Neural crest cell (in vitro differentiated cells): ENCODE measurements at places on chromosomes 11 and 22. TPM values are rescaled to one million over a fixed set of nuclear protein-coding genes. Genes with fewer than 3 reads are reported as not detected.

Gene TLCD5
- total RNA-seq: 16.7 and 16.8 TPM in 2 replicates

- H3K27me3 ChIP-seq: peaks cover 70% of the 10 kb centered on the region
- H3K4me1 ChIP-seq: peaks cover 32% of the 10 kb centered on the region
- H3K36me3 ChIP-seq: no peaks in the 10 kb centered on the region
- no peak overlapping the region for H3K27ac ChIP-seq
- H3K4me3 ChIP-seq: no peak overlapping the region
These were observed 19.1 kb upstream of the KCNQ1OT1 start for GRCh38 chr11:2718817-2719438.

DNA sequence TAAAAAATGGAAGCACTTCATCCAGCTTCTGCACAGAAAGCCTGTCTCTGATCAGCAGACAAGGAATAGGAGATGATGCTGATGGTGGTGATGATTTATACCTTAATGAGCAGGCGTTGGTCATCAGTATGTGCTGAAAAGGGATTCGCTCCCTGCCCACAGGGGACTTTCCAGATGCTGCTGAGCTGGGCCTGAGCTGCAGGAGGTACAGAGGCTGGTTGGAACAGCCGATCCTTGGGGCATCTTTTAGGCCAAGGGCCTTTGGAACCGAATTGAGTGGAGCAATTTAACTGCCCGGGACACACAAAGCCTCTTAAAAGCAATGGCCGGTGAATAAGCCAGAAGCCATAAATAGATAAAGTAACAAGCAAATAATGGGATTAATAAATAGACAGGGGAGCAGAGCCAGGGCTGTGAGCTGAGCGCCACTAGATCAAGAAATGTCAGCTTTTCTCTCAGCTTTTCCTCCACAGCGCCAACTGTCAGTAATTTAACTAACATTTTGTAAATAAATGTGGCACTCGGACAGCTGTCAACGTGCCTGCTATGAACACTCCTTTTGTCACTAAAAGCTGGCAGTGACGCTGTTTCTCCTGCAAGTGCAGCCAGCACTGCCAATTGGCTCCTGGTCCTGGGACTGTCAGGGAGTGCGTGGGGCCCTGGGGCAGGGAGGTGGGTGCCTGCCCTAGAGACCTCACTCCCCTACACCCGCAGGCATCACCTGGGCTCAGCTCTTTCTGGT, 562.3 kb downstream of the NTM start:
- DNase-seq: no peak
- no peaks in the 10 kb centered on the region for H3K36me3 ChIP-seq
- H3K27ac ChIP-seq: no peak overlapping the region
- H3K4me1 ChIP-seq: peaks cover 22% of the 10 kb centered on the region

DNA sequence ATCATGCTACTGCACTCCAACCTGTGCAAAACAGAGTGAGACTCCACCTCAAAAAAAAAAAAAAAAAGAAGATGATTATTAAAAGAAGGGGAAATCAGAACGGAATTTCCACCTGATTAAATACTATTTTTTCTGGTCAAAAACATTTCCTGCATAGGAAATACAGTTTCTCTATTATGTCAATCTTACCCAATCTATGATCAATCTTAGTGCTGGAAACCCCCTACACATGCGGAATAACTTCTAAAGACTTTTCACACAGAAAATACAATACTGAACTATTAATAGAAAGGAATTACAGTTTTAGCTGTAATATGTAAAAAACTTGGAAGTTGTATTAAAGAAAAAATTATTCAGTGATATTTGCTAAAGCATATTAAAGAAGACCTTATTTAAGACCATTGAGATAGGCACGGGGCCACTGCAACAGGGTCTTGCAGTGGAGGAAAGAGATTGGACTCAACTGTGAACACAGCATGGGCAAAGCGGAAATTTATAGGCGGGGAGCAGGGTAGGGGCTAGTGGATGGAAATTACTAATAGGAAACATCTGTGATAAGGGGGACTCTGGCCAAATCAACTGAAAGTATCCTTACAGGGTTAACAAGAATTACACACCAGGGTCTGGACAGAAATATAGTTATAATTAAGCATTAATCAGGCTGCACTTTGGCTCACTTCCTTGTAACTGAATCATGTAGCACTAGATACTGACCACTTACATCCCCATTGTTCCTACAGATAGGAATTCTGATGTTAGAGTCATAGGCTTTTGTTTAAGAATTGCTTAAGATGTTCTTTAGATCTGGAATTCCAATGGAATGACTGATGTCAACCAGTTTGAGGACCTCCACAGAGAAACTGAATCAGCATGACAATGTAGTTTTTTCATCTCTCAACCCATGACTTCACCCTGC, 411.5 kb upstream of the DDI1 start:
- no peak overlapping the region for H3K4me3 ChIP-seq
- H3K36me3 ChIP-seq: no peaks in the 10 kb centered on the region
- H3K27ac ChIP-seq: no peak overlapping the region
- peaks cover 27% of the 10 kb centered on the region for H3K27me3 ChIP-seq
- no peaks in the 10 kb centered on the region for H3K4me1 ChIP-seq

DNA sequence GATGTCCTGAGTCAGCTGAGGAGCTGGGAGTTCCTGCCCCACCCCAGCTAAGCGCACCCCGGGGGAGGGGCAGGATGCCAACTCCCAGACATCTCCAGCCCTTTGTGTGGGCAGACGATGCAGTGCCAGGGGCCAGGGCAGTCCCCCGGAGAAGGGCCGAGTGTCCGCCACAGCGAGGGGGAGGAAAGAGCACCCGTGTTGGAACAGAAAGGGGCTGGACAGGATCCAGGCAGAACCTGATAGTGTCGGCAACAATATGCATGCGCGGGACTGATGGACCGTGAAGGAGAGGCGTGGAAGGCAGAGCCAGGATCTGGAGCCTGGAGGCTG, 1434.7 kb downstream of the BRD1 start:
- DNase-seq: no peak
- peak overlapping the region; percentile 28 for H3K27ac ChIP-seq
- no peaks in the 10 kb centered on the region for H3K4me1 ChIP-seq

GRCh38 chr11:69979632-69980031, 98.5 kb upstream of the ANO1 start:
- no peak for DNase-seq
- H3K4me3 ChIP-seq: no peak overlapping the region
- peaks cover 57% of the 10 kb centered on the region for H3K27me3 ChIP-seq
- no peak overlapping the region for H3K27ac ChIP-seq
- no peaks in the 10 kb centered on the region for H3K36me3 ChIP-seq
- H3K4me1 ChIP-seq: peaks cover 4% of the 10 kb centered on the region

DNA sequence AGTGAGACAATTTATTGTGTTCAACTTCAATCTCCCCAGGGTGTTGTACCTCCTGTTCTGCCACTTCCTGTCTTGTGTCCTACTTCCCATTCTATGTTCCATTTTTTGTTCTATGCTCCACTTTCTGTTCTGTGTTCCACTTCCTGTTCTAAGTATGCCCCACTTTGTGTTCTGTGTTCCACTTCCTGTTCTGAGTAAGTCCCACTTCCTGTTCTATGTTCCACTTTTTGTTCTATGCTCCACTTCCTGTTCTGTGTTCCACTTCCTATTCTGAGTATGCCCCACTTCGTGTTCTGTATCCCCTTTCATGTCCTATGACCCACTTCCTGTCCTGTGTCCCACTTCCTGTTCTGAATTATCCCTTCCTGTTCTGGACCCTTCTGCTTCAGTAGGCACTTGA, 732.7 kb downstream of the TBC1D22A start:
- no peak overlapping the region for H3K4me3 ChIP-seq
- H3K36me3 ChIP-seq: peaks cover 11% of the 10 kb centered on the region
- no peaks in the 10 kb centered on the region for H3K27me3 ChIP-seq

DNA sequence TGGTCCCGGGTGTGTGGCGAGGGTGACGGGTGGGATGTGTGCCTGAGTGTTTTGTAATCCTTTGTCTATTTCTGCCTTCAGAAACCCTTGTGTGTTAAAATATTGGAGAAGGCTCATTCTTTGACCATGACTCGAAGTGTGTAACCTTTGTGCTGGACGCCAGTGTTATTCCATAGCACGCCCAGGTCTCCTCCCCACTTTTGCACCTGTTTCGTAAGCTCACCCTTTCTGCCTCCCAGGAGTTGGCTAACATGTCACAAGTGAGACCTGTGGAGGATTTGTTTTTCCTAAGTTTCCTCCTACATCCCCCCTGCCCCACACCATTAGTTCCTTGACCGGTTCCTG, 382 bp downstream of the C11orf54 start:
- H3K27me3 ChIP-seq: peaks cover 3% of the 10 kb centered on the region
- peaks cover 24% of the 10 kb centered on the region for H3K36me3 ChIP-seq
- no peak for DNase-seq
- peak overlapping the region; percentile 99 for H3K4me3 ChIP-seq

Gene LDHAL6A
- total RNA-seq: not detected in 2 replicates

Gene OSM
- total RNA-seq: not detected in 2 replicates

DNA sequence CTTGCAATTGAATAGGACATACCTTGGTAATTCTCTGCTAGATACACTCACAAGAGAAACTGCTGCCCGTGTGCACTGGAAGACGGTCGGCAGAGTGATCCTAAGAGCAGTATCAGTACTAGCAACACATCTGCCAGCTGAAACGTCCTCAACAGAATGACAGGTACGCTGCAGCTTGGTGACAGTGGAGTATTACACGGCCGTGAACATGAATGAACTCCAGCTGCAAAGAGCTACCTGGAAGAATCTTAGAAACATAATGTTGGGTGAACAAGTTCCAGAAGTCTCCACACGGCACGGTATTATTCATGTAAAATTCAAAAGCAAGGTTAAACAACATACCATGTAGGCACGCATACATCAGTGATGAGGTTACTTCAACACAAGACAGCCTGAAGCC, 44.4 kb downstream of the TPCN2 start:
- H3K36me3 ChIP-seq: peaks cover 4% of the 10 kb centered on the region
- H3K27ac ChIP-seq: no peak overlapping the region
- H3K27me3 ChIP-seq: no peaks in the 10 kb centered on the region
- peaks cover 10% of the 10 kb centered on the region for H3K4me1 ChIP-seq
- no peak overlapping the region for H3K4me3 ChIP-seq

- no peak for DNase-seq
- peak overlapping the region; percentile 21 for H3K27ac ChIP-seq
- H3K36me3 ChIP-seq: peaks cover 14% of the 10 kb centered on the region
- H3K27me3 ChIP-seq: no peaks in the 10 kb centered on the region
- H3K4me1 ChIP-seq: peaks cover 56% of the 10 kb centered on the region
These were observed 50.0 kb downstream of the DNAJC24 start for GRCh38 chr11:31419669-31420068.

Gene GRM5
- total RNA-seq: 0.45 and 0.49 TPM in 2 replicates

DNA sequence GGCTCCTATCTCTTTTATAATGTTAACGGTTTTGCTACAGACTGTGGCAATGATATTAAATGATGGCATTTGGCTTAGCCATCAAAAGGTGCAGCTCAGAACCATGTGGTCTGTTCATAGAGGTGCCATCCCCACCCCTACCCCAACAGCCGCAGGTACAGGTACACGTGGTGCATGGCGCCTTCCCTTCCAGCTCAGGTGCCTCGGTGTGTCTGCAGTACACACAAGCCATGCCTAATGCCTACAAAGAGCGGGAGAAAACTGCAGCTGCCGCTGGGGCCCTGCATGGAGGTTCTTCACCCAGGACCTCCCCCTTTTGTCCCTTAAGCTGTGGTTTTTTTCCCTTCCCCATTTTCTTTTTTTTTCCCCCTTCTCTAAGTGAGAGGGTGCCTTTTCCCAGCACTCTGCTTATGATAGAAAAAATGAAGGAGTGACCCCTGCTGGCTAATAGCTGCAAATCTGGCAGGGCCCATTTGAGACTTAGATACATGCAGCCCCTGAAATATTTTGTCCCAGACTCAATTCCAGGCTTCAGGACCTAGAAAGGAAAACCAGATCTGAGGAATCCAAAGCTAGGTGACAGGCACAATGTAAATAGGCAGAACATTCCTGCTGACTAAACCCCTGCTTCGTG, 6.5 kb downstream of the OR52M1 start:
- no peaks in the 10 kb centered on the region for H3K36me3 ChIP-seq
- peaks cover 8% of the 10 kb centered on the region for H3K27me3 ChIP-seq
- no peak overlapping the region for H3K27ac ChIP-seq
- no peak for DNase-seq
- H3K4me3 ChIP-seq: no peak overlapping the region
- H3K4me1 ChIP-seq: no peaks in the 10 kb centered on the region

- H3K27me3 ChIP-seq: peaks cover 91% of the 10 kb centered on the region
- no peaks in the 10 kb centered on the region for H3K4me1 ChIP-seq
- H3K27ac ChIP-seq: no peak within 1 kb of the TSS
- peak; percentile 25 for DNase-seq
- no peaks in the 10 kb centered on the region for H3K36me3 ChIP-seq
These were observed at the start of gene DSCAML1 for GRCh38 chr11:117796872-117797529. DSCAML1 (minus strand) TSS chr11:117797216; CDS start chr11:117797079, 137 bp downstream.

GRCh38 chr11:30333405-30333804, 10.5 kb downstream of the ARL14EP start:
- DNase-seq: no peak
- H3K4me1 ChIP-seq: peaks cover 4% of the 10 kb centered on the region
- H3K27ac ChIP-seq: no peak overlapping the region
- H3K36me3 ChIP-seq: peaks cover 10% of the 10 kb centered on the region

Gene PRG2
- 0.23 TPM in 1 of 2 replicates, not detected in the other for total RNA-seq

DNA sequence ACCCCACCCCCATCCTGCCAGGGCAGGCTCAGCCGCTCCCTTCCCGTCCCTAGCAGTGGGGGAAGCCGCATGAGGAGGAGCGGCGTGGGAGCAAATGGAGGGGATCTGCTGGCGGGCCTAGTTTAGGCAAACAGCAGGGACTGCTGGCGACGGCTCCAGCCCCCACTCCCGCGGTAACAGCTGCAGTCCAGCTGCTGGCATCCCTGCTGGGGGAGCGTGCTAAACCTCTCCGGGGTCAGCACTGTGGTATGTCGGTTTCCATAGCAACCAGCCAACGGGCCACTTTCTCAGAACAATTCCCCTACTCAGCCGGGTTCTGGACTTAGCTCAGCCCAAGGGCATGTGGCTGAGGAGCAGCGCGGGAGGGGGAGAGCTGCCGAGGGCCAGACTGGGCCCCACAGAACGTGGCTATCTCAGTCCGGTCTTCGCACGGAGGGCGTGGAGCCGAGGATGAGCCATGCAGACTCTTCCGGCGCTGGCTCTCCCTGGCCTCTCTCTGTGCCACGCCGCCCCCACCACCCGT, 98.8 kb downstream of the PKNOX2 start:
- H3K36me3 ChIP-seq: peaks cover 3% of the 10 kb centered on the region
- H3K27me3 ChIP-seq: peaks cover 26% of the 10 kb centered on the region
- peaks cover 70% of the 10 kb centered on the region for H3K4me1 ChIP-seq
- peak; percentile 73 for DNase-seq
- H3K4me3 ChIP-seq: peak overlapping the region; percentile 79

Gene HIC2
- total RNA-seq: 44.2 and 44.3 TPM in 2 replicates

DNA sequence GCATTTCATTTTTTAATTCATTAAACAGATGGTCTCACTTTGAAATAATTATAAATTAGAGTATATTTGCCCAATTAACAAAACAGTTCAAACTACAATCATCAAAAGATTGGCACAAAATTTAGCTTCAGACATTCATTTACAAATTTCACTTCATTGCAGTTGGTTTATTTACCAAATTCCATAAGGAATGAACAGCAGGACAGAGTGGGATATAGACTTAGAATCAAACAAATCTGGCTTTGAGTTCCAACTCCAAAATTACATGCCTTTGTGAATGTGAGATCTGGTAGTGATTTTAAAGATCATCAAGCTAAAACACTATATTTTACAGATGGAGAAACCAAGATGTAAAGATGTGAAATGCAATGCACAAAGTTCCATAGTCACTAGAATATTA, 310.7 kb upstream of the CNTN5 start:
- no peak for DNase-seq
- H3K4me1 ChIP-seq: no peaks in the 10 kb centered on the region
- H3K36me3 ChIP-seq: peaks cover 4% of the 10 kb centered on the region
- no peak overlapping the region for H3K4me3 ChIP-seq

GRCh38 chr11:83694191-83694910, 408.2 kb upstream of the CCDC90B start:
- H3K36me3 ChIP-seq: no peaks in the 10 kb centered on the region
- DNase-seq: no peak
- no peaks in the 10 kb centered on the region for H3K27me3 ChIP-seq
- no peak overlapping the region for H3K27ac ChIP-seq

- H3K4me1 ChIP-seq: peaks cover 15% of the 10 kb centered on the region
- H3K4me3 ChIP-seq: no peak overlapping the region
- H3K27ac ChIP-seq: no peak overlapping the region
- H3K36me3 ChIP-seq: no peaks in the 10 kb centered on the region
- H3K27me3 ChIP-seq: peaks cover 2% of the 10 kb centered on the region
These were observed 417.7 kb downstream of the MN1 start for GRCh38 chr22:27383896-27384295.
